ENCODE measurements at places on chromosomes 1 and 21.
A peak's percentile ranks its signal among the peaks of the same experiment; 100 is the strongest.

GRCh38 chr1:2819429-2819828, 17.9 kb upstream of the TTC34 start:
- no peak for DNase-seq

DNA sequence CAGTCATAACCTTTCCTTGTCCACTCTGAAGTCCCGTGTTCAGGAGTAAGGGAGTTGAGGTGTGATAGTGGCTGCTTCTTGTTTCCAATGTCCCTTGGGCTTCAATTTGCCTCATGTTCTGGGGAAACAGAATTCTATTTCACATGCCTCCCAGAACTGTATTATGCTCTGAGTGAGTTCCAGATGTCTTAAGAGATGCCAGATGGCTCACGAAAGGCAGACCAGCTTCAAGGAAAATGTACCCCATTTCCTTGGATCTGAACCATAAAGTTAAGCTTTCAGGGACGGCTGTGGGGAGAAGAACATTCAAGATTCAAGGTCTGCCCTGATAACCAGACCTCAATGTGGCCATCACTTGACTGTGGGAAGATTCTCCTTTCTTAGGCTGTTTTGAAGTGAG, 42.4 kb downstream of the C1orf87 start:
- DNase-seq, result no peak

DNA sequence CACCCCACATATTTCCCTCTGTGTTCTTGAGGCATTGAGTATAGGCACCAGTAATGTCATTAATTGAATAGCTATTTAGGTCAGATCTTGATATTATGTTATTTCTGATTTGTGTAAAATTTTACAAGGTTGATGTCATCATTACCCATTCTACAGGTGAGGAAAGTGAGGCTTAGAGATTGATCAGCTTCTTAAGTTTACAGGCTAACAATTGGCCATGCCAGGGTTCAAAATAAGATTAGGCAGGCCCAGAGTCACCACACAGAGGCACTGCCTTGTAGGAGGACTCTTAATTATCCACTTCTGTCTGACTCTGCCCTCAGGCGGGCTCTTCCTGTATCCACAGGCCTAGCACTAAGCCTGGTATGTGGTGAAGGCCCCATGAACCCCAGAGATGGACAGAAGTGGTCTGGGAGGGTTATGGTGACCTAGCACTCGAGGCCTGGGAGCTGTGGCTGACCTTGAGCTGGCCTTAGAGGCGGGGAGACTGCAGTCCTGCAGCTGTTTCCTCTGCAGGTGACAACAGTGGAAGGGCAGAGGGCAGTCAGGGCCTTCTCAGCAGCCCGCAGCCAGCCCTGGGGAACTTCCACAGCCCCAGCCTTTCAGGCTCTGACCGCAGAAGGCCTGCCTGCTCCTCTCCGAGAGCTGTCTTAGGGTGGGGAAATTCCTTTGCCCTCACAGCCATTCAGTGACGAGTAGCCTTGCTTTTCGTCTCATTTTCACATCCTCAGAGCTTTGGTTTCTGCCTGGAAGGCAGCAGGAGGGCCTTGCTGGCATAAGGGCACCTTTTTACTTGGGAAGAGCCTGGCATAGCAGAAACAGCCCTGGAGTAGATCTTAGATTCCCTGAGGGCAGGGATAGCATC, 12.2 kb downstream of the ZDHHC18 start:
- no peak for DNase-seq

DNA sequence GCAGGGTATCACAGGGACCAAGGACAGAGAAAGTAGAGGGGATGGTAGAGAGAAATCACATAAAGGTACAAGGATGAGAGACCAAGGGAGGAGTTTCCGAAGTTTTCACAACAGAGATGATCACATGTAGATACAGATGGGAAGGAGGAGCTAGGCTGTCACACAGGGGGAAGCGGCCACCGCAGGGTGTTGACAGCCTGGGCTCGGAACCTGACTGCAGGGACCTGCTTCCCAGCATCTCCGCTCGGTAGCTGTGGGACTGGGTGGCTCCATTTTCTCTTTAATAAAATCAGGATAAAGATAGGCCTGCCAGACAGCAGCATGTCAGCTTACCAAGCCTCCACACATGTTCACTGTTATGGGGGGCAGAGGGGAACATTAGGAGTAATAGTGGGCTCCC, 32.3 kb downstream of the CDCA8 start:
- no peak for DNase-seq

- peak; percentile 71 for DNase-seq
Measured at GRCh38 chr21:46325073-46325912, 1.3 kb downstream of the PCNT start.

DNA sequence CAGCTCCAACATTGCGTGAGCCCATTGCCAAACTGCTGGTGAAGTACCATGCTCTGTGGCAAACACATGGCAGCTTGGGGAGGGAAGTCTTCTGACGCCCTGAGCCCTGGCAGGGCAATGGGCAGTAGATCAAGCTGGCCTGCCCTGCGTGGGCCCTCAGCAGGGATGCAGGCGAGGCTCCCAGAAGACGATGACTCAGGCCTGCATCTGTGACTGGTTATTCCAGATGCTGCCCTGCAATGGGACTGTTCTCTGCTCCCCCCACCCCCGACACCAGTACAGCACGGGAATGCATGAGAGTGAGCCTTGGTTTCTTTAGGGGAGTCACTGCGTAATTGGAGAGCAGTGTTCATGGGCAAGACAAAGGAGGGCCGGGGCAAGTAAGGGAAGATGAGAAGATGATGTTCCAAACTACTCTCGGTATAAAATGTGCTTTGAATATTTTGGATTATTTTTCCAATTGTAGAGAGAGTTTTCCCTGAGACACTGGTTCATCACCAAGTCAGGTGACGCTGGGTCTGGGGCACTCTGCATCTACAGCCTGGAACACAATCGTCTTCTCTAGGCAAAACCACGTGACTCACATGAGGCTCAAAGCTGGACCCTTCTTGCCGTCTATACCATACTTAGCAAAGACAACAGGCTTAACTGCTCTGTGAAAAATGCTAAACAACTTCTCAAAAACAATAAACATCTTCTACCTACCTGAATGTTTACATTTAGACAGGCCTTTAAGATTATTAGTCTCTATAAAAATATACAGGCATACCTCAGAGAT, 9.0 kb upstream of the C1orf198 start:
- DNase-seq, result no peak

GRCh38 chr1:160726498-160727315, 12.3 kb upstream of the SLAMF7 start:
- peak; percentile 84 for DNase-seq

DNA sequence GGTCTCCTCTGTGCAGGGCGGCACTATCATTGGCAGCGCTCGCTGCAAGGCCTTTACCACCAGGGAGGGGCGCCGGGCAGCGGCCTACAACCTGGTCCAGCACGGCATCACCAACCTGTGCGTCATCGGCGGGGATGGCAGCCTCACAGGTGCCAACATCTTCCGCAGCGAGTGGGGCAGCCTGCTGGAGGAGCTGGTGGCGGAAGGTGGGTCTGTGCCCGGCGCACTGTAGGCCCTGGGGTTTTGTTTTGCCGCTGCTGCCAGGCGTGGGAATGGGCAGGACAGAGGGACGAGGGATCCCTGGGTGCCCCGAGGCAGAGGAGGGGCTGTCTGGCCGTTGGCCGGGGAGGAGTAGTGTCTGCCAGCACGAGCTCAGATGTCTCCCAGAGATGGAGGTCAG, 12.2 kb downstream of the PFKL start:
- DNase-seq, result no peak

- DNase-seq, result no peak
Measured at GRCh38 chr1:62397301-62397700, 39.5 kb upstream of the USP1 start.

All from HEK293T (cell line).